Neural progenitor cell (in vitro differentiated cells): ENCODE measurements at places on chromosomes 4 and X.

DNA sequence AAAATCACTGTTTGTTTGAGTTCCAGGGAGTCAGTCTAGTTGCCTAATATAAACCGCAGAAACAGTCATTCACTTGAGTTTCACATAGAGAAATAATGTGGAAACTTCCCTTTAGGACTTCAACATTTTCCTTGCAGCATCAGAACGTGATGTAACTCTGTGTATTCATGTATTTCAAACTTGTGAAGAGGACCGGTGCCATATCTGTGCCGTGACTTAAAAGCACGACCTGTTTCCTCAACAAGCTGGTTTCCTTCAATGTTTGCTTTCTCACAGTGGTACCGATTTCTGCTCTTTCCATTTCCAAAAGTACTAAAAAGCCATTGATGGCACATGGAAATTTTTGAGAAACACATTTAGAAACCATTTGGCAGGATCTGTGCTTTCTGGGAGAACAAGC is 166.6 kb upstream of the RAPGEF2 start:
- DNase-seq = no peak

- peak; percentile 39 for DNase-seq
Measured at GRCh38 chr4:54063737-54064316, 578 bp downstream of the CHIC2 start.

- no peak for DNase-seq
Measured at GRCh38 chrX:100829730-100830129, 9.5 kb downstream of the CSTF2 start.

DNA sequence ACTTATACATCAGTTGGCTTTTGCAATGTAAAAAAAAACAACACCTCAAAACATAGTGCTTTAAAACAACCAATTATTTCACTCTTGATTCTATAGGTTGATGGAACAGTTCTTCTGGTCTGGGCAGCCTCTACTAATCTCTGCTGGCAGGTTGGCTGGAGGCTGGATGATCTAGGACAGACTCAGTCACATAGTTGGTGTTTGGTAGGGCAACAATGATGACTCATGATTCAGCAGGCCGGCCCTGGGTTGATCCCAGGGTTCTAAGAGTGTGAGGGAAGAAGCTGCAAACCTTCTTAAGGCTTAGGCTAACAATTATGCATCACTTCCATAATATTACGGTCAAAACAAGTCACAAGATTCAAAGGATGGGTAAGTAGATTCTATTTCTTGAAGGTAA is 558.2 kb downstream of the ZNF674 start:
- DNase-seq = no peak

GRCh38 chrX:71366674-71367256 is 608 bp downstream of the TAF1 start:
- peak; percentile 28 for DNase-seq

DNA sequence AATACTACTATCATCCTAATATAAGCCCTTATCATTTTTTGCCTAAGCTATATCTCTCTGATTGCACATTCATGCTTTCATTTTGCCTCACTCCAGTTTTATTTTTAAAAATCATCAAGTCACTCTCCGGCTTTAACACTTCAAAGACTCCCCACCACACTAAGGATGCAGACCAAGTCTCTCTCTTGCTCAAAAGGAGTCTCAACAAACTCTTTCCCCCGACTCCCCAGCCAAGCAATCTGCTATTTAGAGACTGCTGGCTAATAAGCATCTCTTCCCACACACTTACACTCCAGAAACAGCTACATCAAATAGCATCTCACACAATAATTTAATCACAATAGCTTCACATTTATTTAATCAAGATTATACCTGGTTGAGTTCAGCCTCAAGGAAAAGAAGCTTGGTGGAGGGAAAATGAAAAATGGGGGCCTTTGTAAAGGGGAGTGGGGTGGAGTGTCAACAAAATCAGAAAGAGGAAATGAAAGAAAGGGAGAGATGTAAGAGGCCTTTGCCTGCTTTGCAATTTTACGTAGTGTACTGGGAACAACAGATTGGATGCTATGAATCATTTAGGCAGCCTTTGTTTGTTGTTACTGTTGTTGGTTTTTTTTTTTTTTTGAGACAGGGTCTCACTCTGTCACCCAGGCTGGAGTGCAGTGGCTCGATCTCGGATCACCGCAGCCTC is 104.1 kb upstream of the MCF2 start:
- DNase-seq = no peak

GRCh38 chr4:163757219-163757618 is 262.7 kb downstream of the TMA16 start:
- DNase-seq = no peak
